ENCODE measurements at places on chromosomes 1 and 21.

GRCh38 chr1:158126425-158126824 is 54.3 kb upstream of the CD1D start:
- no peak for DNase-seq

GRCh38 chr1:242524571-242525359 is at the start of gene PLD5:
TSS of gene PLD5 (minus strand) at chr1:242524697.
- no peak for DNase-seq

GRCh38 chr1:163928651-163929050 is 606.9 kb downstream of the NUF2 start:
- no peak for DNase-seq

- no peak for DNase-seq
Measured at GRCh38 chr1:197092491-197093023, 25.5 kb upstream of the F13B start.

DNA sequence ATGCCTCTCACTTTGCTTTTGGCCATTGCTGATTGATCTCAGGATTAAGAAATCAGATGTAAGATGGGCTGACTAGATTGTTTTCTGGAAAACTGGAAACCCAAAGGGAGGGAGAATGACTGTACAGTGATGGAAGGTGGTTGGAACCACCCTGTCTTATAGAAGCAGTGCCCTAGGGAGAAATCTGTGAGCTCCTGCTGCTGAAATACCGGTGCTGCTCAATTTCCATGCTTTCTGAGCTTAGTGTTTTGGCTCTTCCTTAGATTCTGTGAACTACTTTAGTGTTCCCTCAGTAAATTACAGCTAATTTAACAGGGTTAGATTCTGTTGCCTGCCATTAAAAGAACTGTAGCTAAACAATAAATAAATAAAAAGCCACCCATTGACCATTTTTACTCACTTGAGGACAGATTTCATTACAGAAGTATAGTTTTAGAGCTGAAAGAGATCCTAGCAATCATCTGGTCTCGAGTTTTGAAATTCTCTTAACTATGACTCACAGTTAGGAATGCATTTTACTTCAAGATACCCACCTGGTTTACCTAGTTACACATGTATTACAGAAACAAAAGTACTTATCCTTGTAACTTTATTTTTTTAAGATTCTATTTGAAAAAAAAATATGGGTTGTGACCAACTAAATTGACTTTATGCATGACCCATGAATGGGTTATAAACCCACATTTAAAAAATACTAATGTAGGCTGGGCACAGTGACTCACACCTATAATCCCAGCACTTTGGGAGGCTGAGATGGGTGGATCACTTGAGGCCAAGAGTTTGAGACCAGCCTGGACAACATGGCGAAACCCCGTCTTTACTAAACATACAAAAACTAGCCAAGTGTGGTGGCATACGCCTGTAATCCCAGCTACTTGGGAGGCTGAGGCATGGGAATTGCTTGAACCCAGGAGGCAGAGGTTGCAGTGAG is 33.2 kb downstream of the CAMSAP2 start:
- DNase-seq: no peak

DNA sequence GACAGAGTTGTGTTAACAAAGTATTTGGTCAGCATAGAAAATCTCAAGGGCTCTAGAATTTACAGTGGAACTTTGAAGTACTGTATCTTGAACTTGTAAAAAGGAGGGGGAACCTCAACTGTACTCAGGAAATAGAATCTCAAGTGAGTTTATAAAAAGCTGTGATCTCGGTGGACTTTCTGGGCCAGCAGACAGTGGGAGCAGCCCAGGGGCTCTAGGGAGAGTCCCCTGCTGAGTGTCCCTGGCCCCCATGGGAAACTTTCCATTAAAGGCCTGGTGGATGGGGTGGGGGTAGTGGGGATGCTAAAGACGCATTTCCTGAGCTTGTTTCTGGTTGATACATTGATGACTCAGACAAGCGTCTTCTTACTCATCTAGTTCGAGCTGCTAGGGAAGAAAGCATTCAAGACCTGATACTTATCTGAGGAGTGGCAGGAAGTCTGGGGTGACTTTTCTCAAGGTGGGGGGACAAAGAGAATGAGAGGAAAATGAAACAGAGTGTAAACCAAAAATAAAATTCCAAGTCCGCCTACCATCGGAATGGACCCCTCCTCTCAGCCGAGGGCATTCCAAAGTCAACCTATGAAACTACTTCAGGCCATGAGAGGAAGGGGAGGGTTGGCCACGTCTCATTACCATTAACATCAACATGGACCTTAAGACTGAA is 65.5 kb downstream of the NID1 start:
- DNase-seq: peak; percentile 42

DNA sequence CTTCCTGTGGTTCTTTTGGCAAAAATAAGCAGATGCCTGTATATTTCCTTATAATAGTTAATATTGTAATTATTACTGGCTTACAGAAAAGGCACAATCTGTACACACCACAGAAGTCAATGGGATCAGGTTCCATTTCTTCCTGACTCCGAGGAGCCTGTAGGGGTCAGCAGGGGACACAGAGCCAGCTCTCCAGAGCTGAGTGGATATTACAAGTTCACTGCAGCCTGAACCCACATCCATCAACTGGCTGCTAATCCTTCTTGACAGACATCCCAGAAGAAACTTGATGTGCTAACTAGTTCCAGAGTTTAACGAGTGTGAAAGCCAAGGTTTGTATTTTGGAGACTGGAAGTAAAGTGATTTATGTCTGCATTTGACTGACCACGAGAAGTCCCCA is 203.8 kb downstream of the LMX1A start:
- DNase-seq: no peak

- no peak for DNase-seq
Measured at GRCh38 chr1:12527564-12527963, 90.4 kb downstream of the DHRS3 start.

GRCh38 chr1:15557594-15557993 is 27.3 kb downstream of the AGMAT start:
- DNase-seq: no peak

DNA sequence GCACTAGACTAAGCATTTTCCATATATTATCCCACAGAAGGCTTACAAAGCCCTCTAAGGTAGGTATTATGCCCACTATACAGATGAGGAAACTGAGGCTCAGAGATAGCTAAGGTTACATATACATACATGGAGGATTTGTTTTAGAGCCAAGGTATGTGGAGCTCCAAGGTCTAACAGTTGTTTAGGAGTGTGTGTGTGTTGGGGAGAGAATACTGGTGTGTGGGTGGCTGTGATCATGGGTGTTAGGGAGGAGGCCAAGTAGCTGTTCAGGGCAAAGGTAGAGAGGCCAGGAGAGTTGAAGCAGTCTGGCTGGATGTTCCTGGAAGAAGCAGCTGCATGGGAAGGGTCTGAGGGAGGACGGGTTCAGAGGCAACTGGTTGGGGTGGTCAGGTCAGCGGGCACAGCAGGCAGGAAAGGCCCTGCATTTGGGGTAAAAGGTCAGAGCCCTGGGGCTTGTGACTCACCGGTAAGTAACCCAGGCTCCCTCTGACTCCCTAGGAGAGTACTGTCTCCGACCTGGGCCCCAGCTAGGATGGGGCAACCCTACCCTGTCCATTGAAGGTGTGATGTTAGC is 5.1 kb upstream of the LDLRAP1 start:
- DNase-seq: no peak

DNA sequence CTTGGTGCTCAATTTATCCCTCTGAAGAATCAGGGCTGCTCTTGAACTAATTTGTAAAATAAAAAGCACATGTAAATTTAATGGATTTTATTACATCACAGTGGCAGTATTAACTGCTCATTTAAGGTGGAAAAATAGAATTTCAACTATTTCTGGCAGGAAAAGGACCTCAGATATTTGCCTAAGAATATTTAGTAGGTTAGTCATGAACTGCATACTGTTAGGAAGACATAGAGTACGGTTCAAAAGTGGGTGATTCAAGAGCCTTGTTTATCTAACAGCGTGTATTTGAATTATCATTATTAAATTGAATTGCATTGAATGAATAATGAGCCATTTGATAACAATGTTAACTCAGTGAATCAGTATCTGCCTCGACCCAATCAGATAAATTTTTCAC is 248.8 kb upstream of the PBX1 start:
- DNase-seq: no peak

- no peak for DNase-seq
Measured at GRCh38 chr1:19087737-19088594, 122.1 kb downstream of the UBR4 start.

- DNase-seq: no peak
Measured at GRCh38 chr21:41923631-41924367, 30.0 kb downstream of the C2CD2 start.

DNA sequence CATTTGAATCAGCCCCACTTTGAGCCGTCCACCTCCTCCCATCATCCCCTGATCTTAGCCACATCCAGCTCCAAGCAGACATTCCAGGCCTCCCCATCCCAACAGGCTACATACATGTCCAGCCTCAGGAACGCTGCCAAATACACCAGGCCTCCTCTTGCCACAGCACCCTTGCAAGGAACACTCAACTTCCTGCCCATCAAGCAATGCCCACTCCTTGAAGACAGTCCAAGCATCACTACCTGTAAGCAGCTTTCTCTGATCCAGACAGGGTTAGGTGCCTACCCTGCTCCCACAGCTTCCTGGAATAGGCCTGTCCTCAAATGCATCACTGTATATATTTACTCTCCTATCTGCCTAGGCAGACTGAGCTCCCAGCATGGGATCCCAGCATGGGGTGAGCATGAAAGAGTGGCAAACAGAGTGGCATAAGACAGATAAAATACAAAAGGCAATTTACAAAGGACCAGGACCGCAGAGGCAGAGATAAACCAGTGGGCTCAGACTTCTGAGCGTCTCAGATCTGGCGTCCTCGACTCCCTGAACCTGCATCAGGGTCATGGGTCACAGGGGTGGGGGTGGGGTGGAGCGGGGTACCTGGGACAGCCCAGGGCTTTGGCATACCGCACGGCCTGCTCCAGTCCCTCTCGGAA is 816 bp downstream of the HYI start:
- DNase-seq: no peak

DNA sequence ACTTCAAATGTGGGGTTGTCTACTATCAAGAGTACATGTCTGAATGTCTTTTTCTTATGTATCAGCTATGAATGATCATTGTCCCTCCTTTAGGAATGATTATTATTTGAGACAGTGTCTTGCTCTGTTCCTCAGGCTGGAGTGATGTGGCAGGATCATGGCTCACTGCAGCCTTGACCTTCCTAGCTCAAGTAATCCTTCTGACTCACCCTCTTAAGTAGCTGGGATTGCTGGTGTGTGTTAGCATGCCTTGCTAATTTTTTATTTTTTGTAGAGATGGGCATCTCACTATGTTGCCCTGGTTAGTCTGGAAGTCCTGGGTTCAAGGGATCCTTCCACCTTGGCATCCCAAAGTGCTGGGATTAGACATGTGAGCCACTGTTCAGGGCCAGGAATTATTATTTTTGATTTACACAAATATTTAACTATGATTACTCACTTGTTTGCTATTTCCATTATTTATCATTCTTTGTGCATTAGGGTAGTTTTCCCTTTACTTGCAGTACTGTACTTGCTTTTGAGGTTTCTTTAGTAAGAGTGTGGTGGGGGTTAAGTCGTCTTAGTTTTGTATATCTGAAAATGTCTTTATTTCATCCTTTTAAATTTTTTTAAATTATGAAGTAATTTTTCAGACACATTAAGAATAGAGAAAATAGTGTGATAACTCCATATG is 12.8 kb downstream of the S100A7 start:
- DNase-seq: no peak

DNA sequence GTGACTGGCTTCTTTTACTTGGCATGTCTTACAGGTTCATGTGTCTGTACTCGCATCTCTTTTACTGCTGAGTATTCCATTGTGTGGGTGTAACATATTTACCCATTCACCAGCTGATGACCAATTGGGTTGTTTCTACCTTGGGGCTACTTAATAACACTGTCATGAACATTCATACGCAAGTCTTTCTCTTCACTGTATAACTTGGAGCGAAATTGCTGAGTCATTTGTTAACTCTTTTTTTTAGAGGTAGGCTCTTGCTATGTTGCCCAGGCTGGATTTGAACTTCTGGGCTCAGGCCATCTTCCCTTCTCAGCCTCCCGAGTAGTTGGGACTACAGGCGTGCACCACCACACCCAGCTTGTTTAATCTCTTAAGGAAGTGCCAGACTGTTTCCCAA is 6.5 kb downstream of the PYCR2 start:
- no peak for DNase-seq

DNA sequence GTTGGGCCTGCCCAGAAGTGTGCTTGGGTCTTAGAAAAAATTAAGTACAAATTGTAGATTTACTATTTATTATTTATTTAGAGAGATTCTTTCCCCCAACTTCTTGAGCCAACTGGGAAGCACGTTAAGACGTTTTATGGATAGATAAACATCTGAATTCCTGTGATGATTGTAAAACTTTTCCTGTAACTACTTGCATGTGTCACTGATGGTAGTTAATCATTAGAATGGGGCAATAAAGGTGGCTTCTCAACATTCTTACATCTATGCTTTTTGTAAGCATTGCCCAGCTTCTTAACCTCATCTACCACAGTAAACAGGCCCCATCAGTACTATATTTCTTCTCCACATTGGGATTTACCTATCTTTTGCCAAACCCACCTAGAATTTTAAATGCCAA is 559.8 kb downstream of the LMO4 start:
- no peak for DNase-seq

DNA sequence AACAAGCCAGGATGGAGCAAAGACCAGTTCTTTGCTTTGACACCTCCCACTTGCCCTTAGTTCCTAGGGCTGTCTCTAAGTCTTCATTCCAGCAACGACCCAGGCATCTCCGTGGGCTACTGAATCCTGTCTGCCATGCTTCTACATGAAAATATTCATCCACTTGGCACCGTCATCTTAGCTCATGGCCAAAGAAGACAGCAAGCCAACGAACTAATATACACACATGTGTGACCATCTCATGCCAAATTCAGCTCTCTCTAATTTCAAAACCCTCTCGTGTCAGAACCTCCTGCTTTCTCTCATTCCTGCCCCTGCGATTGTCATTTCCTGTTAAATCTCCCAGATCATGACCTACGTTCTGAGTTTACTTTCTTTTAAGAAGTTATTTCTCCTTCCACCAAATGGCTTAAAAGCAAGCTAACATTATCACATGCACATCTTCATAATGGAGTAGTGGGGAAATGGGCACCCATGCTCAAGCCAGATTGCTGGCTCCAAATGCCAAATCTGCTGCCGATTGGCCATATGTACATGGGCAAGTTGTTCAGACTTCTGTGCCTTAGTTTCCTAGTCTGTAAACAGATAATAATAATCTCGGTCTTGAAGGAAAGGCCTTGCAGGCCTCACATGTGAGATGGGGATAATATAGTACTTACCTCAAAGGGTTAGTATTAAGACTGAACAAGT is 373.4 kb downstream of the USH2A start:
- DNase-seq: no peak

GRCh38 chr1:5367306-5367705 is 624.9 kb downstream of the NPHP4 start:
- DNase-seq: no peak

DNA sequence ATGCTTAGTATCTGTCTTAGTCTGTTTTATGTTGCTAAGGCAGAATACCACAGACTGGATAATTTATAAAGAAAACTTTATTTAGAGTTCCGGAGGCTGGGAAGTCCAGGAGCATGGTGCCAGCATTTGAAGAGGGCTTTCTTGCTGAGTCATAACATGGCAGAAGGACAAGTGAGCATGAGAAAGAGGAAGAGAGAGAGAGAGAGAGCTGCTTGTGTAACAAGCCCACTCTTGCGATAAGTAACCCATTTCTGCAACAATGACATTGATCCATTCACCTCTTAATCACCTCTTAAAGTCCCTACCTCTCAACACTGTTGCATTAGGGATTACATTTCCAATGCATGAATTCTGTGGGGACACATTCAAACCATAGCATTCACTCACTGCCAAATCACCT is 11.7 kb upstream of the MYOCOS start:
- DNase-seq: no peak

Data from stimulated activated CD4-positive, alpha-beta T cell treated with anti-CD3 and anti-CD28 coated beads, TNF-alpha, amount 100 ng/mL, for 1 hour (primary cell).